ENCODE measurements at places on chromosomes 1 and 21. TPM values are rescaled to one million over a fixed set of nuclear protein-coding genes. Genes with fewer than 3 reads are reported as not detected.

The PYGO2 gene
- total RNA-seq, result 5.4 TPM

The CYP2J2 gene
- 4.3 TPM for total RNA-seq

The GUCA2B gene
- not detected for total RNA-seq

The ADAR gene
- total RNA-seq, result 69.3 TPM

The PRR9 gene
- not detected for total RNA-seq

GRCh38 chr1:38953433-38953860, 11.8 kb upstream of the RHBDL2 start:
- no peak for DNase-seq

DNA sequence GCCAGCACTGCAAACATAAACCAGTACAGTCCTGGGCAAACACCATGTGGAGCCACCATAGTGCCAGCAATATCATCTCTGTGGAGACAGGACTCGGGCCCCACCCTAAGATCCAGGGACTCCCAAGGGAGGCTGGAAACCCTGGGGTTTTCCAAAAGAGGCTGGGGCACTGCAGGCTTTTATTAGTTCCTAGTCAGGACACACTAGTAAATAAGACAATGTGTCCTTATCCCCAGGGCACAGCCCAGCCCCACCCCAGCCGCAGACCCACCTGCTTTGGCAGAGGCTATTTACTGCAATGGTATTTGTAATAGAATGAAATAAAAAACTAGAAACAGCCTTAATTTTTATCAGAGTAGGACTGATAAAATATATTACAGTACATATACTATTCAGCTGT, 486 bp upstream of the GJB3 start:
- DNase-seq, result no peak

DNA sequence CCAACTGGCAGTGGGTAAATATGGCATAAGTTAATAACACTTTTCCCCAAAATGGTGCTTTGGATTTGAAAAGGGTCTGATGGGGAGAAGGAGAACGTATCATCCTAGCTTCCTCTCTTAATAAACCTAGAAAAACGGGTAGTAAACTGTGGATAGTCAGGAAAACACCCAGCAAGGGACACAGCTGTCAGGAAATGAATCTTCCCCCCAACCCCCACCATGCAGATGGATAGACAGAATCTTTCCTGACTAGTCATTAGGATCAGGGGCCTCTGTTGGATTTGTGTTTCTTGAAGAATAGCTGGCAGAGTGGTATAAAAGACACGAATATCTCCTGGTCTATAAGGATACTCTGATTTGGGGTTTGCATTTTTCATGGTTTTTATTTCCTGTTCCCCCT, 22.5 kb upstream of the LAX1 start:
- DNase-seq, result no peak

GRCh38 chr1:204150702-204151551, 917 bp downstream of the ETNK2 start:
- DNase-seq, result peak; percentile 21

GRCh38 chr1:56278061-56278460, 301.3 kb downstream of the PLPP3 start:
- DNase-seq, result no peak

DNA sequence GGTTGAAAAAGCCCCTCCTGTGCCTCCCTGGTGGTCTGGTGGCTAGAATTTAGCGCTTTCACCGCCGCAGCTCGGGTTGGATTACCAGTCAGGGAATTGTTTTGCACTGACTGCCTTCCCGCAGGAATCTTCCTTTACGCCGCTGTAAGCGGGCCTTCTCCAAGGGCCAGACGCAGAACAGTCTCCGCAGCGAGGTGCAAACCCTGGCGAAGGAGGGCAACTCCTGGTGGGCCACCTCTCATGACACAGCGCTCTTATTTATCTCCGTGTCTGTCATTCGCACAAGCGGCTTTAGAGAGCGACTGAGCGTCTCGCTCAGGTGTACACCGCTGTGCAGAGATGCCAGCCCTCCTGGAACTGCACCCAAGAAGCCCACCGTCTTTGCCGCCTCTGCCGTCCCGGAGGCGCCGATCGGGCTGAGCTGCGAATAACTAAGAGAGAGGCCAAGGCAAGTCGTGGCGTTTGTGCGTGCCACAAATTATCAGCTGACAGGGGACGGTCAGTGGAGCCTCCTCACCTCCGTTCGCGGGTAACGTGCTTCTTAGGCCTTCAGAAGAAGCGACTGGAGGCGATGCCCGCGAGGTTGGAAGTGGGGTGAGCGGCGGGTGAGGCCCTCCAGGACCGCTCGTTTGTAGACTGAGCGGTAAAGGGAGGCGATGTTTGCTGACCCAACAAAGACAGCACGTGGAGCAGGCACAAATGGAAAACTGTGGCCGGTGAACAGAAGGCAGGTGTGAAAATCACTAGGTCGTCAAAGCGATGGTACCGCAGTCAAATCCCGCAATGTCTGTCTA, 93.5 kb downstream of the PRKAB2 start:
- no peak for DNase-seq

DNA sequence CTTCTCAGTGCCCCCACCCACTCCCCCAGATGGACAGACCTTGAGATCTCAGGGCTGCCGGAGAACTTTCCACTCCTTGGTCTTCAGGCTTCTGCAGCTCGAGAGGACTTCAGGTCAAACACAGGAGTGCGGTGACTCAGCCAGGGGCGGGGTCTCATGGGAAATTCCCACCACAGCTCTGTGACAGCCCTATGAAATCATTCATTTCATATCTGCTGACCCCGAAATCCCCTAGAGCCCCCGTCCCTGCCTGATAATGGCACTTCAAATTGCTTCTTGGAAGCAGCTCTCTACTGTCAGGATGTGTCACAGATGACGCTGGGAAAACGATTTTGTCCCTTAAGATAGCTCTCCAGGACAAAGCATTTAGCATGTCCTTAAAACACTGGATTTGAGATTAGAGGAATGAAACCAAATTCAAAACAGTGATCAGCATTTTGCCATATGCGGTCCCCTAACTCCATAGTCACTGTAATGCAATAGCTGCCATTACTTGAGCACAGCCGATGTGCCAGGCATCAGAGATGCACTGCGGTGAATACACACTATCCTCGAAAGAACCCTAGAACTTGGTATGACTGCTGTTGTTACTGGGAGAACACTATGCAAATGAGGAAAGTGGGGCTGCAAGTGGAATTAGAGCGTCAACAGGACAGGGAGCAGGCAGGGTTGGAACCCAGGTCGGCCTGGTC, at the start of gene TNFRSF9:
TNFRSF9 (minus strand) TSS at position 95 of the 692 bp plus-strand sequence. CDS start 845 bp downstream, outside the sequence.
- DNase-seq, result peak; percentile 66
